ENCODE measurements at places on chromosomes 6 and 20.

DNA sequence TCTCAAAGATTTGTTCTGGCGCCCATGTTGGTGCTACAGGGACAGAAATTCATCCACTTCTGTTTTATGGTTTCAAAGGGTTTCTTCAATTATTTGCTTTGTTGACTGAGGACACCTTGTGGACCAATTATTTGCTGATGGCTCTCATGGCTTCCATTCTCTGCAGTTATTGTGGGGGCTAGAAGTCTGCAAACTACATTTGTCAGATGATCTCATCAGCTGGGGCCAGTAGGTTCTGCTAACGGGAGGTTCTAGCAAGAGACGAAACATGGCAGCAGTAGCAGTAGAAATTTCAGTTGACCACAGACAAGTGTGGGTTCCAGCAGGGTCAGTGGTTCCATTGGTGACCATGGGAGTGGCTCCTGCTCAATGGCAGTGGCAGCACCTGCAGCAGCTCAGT is 72.8 kb upstream of the BLCAP start:
- DNase-seq: no peak

DNA sequence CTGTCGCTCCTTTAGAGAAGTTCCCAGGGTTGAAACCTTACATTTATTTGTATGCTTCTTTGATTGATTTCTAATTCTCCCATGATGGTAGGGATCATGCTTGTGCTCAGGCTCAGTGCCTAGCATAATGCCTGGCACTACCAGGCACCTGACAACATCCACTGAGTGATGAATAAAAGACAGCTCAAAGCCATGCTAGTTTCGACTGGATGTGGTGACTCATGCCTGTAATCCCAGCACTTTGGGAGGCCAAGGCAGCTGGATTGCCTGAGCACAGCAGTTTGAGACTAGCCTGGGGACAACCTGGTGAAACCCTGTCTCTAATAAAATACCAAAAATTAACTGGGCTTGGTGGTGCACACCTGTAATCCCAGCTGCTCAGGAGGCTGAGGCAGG is 11.6 kb upstream of the CD164 start:
- DNase-seq: no peak

GRCh38 chr20:5153152-5153467 is 26.3 kb downstream of the CDS2 start:
- DNase-seq: no peak

- no peak for DNase-seq
These were observed 58.5 kb upstream of the ATXN1 start for GRCh38 chr6:16819752-16820151.

DNA sequence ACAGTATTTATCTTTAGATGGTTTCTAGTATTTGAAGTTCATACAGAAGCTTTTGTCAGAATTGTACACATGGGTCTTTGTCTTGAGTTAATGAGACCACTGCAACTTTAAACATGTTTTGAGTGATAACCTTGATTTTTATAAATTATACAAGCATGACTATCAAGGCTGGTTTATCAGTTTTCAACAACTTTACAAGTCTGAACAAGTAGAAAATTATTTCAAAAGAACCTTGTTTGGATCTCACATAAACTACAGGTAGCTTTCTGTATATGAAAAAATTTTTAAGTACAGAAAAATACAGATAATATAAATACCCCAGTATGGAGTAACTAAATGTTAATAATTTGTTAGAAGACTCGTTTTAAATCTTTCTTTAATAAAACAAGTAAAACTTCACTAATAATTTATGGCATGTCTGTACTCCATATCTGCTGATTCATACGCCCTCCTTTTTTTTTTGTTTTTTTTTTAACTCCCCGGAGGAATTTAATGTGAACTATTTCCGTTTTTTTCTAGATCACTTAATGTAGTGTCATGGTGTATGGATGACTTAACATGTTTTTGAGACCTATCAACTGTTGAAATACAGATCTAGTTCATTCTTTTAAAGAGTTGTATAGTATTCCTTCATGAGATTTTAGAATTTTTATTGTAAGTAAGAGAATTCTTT is 18.3 kb downstream of the VAPB start:
- DNase-seq: no peak

GRCh38 chr6:163086624-163086920 is 327.9 kb upstream of the QKI start:
- DNase-seq: no peak

GRCh38 chr6:90297115-90297866 is 648 bp upstream of the BACH2 start:
- DNase-seq: no peak

DNA sequence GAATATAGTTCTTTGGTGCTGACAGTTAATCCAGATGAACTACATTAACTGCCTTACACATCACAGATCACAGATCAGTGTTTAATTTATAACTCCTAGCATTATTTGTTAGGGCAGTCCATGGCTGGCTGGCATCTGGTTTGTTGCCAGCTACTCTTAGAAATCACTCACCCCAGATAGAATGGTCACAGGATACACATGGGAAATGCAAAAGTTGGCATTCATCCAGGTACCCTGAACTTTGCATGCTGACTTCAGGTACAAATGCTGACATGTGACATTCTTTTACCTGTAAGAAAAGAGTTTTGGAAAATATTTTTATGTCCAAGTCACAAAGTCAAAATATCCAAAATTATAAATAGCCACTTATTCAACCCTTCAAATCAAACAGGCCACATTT is 20.2 kb downstream of the FBXL4 start:
- DNase-seq: no peak

GRCh38 chr6:162181111-162181510 is 546.5 kb downstream of the PRKN start:
- no peak for DNase-seq

DNA sequence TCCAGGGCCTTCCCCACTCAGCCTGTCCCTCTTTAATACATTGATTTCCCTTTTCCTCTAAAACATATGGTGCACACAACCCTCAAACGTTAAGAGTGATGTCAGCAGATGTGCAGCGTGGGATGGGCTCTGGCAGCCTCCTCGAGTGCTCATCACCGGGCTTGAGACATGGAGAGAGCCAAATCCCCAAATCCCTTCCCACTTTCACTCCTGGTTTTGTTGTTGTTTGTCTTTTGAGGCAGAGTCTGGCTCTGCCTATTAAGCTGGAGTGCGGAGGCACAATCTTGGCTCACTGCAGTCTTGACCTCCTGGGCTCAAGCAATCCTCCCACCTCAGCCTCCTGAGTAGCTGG is 5.8 kb upstream of the PLTP start:
- DNase-seq: no peak

- no peak for DNase-seq
These were observed 4.9 kb upstream of the SUMO4 start for GRCh38 chr6:149395185-149395584.

- DNase-seq: no peak
These were observed 289 bp downstream of the FOXP4 start for GRCh38 chr6:41546475-41546865.

DNA sequence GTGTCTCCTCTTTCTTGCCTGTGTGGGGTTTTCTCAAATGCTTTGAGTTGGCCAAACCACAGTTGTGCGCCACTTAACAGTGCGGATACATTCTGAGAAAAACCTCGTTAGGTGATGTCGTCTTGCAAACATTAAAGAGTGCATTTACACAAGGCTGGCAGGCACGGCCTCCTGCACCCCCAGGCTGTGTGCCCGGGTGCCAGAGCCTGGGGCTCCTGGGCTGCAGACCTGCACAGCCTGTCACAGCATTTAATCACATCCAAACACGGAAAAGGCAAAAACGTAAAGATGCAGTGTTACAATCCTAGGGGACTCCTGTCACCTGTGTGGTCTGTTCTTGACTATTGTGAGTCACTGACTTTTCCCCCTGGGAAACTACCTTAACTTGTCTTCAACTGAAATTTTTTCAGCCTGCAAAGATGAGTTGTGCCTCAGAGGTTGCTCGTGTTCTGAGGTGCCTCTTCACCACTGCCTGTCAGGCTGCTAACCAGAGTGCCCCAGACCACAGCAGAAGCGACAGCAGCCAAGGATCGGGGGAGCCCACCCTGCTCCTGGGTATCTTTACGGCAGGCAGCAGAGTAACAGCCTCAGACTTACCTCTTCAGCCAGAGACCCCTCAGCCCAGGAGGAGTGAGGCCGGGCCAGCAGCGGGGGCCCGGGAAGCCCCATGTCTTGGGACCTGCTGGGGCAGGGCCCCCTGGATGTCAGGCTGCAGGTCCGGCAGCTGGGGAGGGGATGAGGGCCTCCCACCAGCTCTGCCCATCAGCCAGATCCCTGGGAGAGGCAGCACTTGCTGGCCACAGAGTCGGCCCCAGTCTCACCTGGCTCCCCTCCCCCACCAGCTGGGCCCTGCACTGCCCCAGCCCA is 683 bp upstream of the C20orf204 start:
- no peak for DNase-seq

DNA sequence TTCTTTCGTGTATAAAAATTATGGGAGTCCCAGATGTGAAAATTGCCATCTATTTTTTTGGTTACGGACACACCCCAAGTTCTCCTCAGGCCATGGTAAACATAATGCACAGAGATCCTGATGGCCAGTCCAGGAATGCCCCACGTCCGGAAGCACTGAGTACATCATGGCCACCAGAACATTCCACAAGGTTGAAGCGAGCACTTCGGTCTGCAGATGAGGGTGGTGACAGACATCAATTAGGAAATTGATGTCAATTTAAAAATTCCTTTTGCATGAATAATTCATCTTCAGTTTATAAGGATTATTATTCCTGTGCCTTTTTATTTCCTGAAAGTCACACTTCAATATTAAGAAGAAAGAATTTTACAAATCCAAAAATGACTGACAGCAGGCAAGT is 13.2 kb upstream of the EXOC2 start:
- no peak for DNase-seq

- DNase-seq: no peak
These were observed 153.0 kb downstream of the CFAP61 start for GRCh38 chr20:20205141-20205861.

- DNase-seq: no peak
These were observed at the start of gene MAPK13 for GRCh38 chr6:36129941-36130666. MAPK13 (plus strand) TSS chr6:36130513; CDS start chr6:36130583, 70 bp downstream.

DNA sequence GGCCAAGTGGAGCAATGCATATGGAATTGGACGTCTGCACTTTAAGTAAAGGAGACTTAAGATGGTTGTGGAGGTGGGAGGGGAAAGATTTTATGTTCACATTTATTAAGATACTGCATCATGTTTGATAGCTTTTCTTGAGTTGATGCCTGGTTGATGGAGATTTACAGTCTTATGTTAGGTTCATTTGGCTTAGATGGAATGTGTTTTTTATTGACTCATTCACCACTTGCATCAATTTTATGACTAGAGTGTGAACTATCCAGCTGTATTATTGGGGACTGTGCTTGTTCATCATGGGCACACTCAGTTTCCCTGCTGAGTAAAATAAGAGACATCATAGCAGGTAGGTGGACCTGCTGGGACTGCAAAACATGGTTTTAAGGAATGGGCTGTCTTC is 91.2 kb upstream of the SCP2D1 start:
- DNase-seq: no peak

- DNase-seq: no peak
These were observed 36.4 kb downstream of the RPP40 start for GRCh38 chr6:4967301-4968030.

DNA sequence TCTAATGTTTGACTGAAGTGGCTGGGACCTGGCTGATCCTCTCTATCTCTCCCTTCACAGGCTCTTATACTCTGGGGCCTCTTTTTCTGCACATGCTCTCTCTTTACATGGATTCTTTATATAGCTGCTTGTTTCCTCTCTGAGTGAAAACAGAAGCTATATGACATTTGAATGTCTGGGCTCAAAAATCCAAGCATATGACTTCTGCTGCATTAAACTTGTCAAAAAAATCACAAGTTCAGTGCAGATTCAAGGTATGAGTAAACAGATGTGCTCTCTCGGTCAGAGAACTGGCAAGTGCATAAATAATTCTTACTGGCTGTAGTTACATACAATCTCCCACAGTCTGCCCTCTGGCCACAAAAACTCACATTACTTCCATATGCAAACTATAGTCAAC is 96.6 kb downstream of the LCA5 start:
- DNase-seq: no peak

DNA sequence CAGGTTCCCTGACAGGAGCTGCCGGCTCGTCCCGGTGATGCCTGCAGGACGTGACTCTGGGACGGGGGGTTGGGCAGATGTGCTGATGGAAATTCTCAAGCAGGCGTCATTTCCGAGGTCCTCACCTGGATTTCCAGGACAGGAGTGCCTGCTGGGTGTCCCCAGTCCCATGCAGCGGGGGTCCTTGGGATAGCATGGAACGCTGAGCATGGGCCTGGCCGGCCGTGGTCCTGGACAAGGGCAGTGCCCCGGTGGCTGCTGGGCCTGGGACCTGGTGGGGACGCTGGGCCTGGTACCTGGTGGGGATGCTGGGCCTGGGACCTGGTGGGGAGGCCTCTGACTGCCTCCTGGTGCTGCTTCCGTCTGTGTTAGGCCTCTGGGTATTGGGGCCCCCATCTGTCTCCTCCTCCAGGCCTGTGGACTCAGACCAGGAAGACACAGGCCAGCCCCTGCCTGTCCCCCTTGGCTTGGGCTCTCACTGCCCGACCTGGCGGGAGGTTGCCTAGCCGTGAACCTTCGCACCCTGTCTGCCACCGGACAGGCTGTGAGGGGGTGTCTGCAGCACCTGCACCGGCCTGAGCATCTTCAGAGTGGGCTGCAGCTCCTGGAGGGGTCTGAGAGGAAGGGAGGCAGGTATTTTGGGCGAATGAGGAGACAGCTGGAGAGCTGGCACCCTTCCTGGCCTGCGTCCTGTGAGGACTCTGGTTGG is 6.2 kb downstream of the RTEL1 start:
- DNase-seq: no peak

- no peak for DNase-seq
These were observed 7.3 kb upstream of the ULBP2 start for GRCh38 chr6:149934249-149935156.

GRCh38 chr6:75144386-75144785 is 61.5 kb downstream of the COL12A1 start:
- DNase-seq: no peak

- no peak for DNase-seq
These were observed 102.5 kb downstream of the PPP1R14C start for GRCh38 chr6:150245148-150245935.

DNA sequence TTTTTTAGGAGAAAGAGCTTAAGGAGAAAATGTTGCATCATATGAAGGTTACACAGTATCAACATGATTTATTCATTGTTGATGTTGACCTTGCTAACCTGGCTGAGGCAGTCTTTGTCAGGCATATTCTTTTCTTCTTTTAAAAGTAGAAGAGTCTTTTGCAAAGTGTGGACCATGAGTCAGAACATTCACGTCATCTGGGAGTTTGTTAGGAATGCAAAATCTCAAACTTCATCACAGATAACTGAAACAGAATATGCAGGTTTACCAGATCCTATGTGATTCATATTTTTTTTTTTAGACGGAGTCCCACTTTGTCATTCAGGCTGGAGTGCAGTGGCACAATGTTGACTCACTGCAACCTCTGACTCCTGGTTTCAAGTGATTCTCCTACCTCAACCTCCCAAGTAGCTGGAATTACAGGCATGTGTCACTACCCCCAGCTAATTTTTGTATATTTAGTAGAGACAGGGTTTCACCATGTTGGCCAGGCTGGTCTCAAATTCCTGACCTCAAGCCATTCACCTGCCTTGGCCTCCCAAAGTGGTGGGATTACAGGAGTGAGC is 530.4 kb upstream of the BTBD3 start:
- DNase-seq: no peak

Data from NCI-H1436 treated with DMSO at 0.1 percent for 48 hours (cell line).